Esophagus (tissue), 2 donors: ENCODE measurements at places on chromosomes 2 and 18. TPM values are rescaled to one million over a fixed set of nuclear protein-coding genes. Genes with fewer than 3 reads are reported as not detected.

MGAT4A gene
- 3.0 TPM for polyA plus RNA-seq

DSG4 gene
- not detected for polyA plus RNA-seq

STARD6 gene
- polyA plus RNA-seq: not detected

DYTN gene
- polyA plus RNA-seq: not detected

GDF7 gene
- 0.56 TPM for polyA plus RNA-seq

C2orf80 gene
- not detected for polyA plus RNA-seq

PUS10 gene
- polyA plus RNA-seq: 2.2 TPM

KCNE4 gene
- polyA plus RNA-seq: 0.24 TPM

CXCR1 gene
- polyA plus RNA-seq: 0.08 TPM

CLIP4 gene
- polyA plus RNA-seq: 16.8 TPM

NEURL3 gene
- polyA plus RNA-seq: not detected

CYRIA gene
- 1.0 TPM for polyA plus RNA-seq

DLGAP1 gene
- polyA plus RNA-seq: 0.59 TPM

SERPINB3 gene
- polyA plus RNA-seq: 870 TPM
